ENCODE measurements at places on chromosomes 16 and 17.

DNA sequence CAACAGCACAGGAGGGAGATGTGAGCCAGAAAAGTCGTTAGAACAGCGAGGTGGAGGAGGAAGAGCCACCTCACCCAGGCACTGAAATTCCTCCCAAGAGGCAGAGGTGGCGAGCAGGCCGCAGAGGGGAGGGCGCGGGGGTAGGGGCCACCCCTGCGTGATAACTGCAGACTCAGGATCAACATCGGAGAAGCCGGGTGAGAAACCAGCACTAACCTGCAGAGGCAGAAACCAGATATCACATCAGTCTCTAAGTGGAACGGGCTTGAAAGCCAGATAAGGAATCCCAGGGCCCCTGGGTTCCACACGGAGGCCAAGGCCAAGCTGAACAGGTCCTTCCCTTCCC is 39.4 kb upstream of the ZC3H18 start:
- peaks cover 8% of the 10 kb centered on the region for H3K4me1 ChIP-seq
- H3K4me3 ChIP-seq, result no peak overlapping the region
- no peaks in the 10 kb centered on the region for H3K36me3 ChIP-seq

- no peak overlapping the region for H3K27ac ChIP-seq
- no peaks in the 10 kb centered on the region for H3K36me3 ChIP-seq
- no peaks in the 10 kb centered on the region for H3K27me3 ChIP-seq
- no peak for DNase-seq
Measured at GRCh38 chr17:56966338-56966737, 5.5 kb upstream of the COIL start.

- H3K4me1 ChIP-seq, result peaks cover 37% of the 10 kb centered on the region
- no peaks in the 10 kb centered on the region for H3K36me3 ChIP-seq
- peaks cover 48% of the 10 kb centered on the region for H3K27me3 ChIP-seq
- DNase-seq, result no peak
- peak overlapping the region; percentile 57 for H3K4me3 ChIP-seq
Measured at GRCh38 chr17:38604479-38605403, 1.0 kb downstream of the SRCIN1 start.

DNA sequence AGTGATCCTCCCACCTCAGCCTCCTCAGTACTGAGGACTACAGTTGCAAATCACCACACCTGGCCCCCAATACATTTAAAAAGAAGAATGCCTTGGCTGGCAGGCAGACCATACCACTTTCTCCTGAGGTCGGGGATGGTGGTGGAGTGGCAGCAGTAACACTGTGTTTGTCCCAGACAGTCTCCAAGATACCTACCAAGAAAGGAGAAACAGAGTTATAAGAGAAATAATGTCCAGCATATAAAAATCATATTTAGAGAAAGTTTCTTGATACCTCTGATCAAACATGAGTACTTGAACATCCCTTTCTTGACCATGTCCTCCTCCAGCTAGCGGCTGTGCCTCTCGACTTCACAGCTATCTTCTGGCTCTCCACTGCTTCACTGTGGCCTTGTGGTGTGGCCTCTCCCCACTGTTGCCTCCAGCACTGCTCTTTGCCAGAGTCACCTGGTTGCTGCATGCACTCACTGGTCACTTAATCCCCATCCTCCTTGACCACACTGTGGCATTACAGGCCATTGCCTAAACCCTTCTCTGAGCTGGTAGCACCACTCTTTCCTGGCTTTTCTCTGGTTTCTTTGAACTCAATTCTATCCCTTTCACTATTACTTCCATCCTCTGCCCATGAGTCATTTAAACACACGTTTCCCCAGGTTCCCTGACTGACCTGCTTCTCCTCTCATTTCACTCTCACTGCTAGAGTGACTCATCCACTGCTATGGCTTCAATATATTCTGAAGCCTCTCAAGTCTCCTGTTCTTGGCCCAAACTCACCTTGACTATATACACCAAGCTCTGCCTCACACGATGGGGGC is 45.2 kb downstream of the XPO6 start:
- peak overlapping the region; percentile 30 for H3K4me3 ChIP-seq
- peak overlapping the region; percentile 90 for H3K27ac ChIP-seq

DNA sequence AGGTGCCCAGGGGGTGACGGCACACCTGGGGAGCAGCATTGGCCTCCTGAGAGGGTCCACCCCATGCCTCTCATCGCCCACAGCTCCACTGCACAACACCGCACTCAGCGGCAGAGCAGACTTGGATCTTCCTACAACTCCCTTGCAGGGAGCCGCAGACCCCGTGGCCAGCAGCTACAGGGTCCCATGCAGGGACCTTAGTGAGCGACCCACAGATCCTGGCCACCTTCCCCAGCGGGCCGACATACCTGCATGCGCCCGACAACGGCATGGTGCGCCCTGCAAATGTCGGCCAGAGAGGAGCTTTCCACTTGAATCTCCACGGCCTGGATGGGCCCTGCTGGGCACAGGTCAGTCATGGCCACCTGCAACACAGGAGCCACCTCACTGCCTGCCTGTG is 8.4 kb downstream of the FAAP100 start:
- peaks cover 5% of the 10 kb centered on the region for H3K36me3 ChIP-seq
- no peak for DNase-seq
- H3K4me3 ChIP-seq, result no peak overlapping the region
- no peaks in the 10 kb centered on the region for H3K4me1 ChIP-seq
- no peak overlapping the region for H3K27ac ChIP-seq

- H3K4me3 ChIP-seq, result no peak overlapping the region
- H3K27ac ChIP-seq, result no peak overlapping the region
- H3K36me3 ChIP-seq, result no peaks in the 10 kb centered on the region
- no peak for DNase-seq
- H3K27me3 ChIP-seq, result no peaks in the 10 kb centered on the region
Measured at GRCh38 chr17:32187271-32187670, 45.0 kb downstream of the RHOT1 start.

- H3K36me3 ChIP-seq, result no peaks in the 10 kb centered on the region
- no peak overlapping the region for H3K27ac ChIP-seq
- no peak for DNase-seq
- no peak overlapping the region for H3K4me3 ChIP-seq
Measured at GRCh38 chr17:44273607-44274006, 5.7 kb upstream of the SLC4A1 start.
